Fibroblast of skin of scalp (primary cell): ENCODE measurements at places on chromosomes 1 and 21.
A peak's percentile ranks its signal among the peaks of the same experiment; 100 is the strongest.

GRCh38 chr21:45824546-45825215 is 156.9 kb upstream of the COL6A1 start:
- no peak for DNase-seq

DNA sequence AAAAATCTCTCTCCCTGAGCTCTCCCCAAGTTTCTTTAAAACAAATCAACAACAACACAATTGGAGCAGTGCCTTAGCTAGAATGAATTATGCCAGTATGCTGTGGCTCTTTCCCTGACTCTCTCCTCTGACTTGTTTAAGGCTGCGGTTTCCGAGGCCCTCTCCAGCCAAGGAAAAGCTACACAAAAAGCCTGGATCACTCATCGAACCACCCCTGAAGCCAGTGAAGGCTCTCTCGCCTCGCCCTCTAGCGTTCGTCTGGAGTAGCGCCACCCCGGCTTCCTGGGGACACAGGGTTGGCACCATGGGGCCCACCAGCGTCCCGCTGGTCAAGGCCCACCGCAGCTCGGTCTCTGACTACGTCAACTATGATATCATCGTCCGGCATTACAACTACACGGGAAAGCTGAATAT is 1.9 kb downstream of the S1PR1 start:
- peak; percentile 92 for DNase-seq

DNA sequence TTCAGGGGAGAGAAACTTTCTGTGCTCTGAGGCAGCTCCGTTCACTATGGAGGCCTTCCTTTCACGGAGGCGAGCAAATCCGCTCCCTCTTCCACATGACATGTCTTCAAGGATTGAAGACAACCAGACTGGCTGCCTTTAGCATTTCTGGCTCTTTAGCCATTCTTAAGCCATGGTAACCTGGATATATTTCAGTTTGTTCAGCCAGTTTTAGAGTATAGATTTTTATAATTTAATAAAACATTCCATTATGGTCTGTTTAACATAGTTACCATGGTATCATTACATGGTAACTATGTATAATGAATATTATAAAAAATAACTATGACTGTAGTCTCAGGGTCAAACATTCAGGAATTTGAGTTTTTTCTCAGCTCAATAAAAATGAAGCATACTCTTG is 54.2 kb upstream of the NFIA start:
- DNase-seq: no peak

DNA sequence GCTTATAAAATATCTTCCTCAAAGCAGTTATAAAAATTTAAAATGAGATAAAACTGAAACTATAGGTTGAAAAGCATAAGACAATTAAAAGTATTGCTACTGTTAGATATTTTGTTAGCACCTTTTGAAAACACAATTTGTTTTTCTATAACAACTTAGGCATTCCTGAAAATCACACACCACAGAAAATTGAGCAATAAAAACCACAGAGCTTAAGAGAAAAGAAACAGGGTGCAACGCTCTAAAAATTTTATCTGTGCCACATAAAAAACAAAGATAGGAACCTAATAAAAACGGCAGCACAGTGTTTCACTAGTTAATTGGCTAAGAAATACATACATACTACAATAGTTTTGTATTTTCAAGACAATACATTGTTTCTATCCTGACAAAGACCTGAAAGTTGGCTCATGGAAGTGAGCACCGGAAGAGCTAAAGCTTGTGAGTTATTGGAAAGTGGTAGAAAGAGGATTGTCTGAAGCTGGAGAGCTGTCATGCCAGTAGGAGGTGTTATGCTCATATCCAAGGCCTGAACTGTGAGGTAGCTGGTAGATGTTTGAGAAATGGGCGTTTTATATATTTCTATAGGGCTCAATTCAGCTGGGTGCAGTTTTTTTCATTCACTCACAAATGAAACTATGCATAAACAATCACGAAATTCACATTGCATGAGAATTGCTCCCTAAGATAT is 45.8 kb downstream of the RGS7 start:
- no peak for DNase-seq

DNA sequence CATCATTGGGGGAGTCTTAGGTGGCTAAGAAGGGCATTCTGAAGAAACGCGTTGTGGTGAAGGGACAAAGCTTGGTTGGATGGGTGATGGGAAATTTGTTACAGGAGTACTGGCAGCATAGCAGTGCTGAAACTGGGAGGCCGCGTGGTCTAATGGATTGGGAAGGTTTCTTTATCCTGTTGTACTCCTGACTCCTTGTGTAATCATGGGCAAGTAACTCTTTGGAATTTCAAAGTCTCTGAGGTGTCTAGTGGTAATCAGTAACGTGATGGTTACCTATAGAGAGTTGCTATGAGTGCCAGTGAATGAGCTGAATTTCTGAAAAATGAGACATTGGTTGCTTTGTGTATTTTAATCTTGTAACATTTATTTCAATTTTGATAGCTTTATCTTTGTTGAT is 18.5 kb downstream of the DONSON start:
- no peak for DNase-seq

- no peak for DNase-seq
Measured at GRCh38 chr21:14495075-14495474, 51.0 kb downstream of the SAMSN1 start.

DNA sequence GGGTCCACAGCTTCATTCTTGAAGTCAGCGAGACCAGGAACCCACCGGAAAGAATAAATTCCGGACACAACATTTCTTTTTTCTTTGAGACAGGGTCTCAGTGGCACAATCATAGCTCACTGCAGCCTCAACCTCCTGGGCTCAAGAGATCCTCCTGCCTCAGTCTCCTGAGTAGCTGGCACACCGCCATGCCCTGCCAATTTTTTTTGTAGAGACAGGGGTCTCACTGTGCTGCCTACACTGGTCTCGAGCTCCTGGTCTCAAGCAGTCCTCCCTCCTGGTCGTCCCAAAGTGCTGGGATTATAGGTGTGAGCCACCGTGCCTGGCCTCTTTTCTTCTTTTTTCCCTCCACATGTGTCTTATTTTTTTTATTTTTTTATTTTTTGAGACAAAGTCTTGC is 20.6 kb upstream of the ENO1 start:
- DNase-seq: no peak

DNA sequence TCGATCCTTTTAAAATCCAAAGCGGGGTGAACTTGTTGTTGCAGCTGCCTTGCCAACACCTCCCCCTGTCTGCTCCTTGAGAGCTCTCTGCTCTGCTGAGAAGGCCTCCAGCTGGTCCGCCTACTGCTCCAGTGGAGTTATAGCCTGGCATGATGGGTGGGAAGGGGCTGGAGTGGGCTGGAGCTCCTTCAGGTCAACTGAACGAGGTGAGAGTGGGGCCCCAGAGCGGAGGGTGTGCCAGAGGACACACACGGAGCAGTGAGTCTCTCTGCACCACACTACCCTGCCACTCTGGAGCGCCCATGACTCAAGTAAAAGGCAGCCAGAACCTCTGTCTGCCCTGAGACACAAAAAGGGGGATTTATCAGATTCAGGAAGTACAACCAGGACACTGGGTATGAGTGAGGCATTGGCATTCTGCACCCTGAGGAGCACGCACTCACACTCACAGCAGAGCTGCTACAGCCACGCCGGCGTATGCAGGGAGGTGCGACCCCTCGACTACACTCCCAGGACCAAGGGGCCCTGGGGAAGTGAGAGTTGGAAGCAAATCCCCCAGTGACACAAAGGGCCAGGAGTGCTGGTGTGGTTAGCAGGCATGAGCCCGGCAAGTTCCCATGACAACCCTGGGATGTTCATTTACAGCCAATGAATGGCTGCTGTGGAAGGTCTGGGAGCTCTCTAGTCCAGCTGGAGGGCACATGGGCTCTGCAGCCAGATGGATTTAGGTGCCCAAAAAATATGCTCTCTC is 28.0 kb upstream of the EVA1B start:
- DNase-seq: peak; percentile 93

- DNase-seq: no peak
Measured at GRCh38 chr1:214075999-214076707, 88.4 kb downstream of the PROX1 start.

DNA sequence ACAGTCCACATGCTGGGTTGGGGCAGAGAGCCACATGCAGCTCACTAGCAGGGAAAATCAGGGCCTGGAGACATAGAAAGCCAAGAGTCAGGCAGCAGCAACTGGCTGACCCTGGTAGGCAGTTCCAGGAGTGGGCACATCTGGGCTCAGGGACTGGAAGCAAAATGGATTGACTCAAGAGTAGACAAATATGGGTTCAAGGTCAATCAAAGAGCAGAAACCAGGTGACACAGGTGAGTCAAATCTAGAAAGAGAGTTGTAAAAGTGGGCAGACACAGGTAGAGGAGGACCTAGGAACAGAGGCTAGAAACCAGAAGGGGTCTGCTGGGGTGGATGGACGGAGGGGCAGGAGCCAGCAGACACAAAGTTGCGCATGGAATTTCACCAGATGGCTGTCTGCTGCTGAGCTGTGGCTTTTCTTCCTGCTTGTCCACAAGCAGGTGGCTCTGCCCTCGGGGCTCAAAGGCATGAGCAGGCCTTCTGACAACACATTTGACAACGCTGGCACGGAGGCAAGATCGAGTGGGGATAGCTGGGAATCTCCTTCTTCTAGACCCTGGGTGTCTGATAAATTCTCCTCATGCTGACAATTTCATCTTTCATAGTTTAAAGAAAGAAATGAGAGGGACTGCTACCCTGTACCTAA is 40.8 kb upstream of the IGSF3 start:
- DNase-seq: no peak

DNA sequence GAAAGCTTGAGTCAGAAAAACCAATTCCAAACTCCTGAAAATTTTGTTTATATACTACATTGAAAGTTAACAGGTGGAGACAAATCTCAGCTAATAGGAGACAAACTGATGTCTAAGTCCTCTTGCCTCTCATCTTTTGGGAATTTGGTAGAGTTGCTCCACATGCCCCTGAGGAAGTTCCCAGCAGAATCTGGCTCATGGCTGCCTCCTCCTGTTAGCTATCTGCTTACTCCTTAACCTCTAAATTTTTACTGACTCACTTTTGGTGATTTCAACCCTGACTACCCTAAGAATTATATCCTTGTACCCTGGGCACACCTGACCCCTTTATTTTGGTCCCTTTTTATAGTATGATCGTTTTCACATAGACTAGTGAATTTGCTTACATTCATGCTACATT is 633.7 kb upstream of the USP24 start:
- DNase-seq: peak; percentile 51

DNA sequence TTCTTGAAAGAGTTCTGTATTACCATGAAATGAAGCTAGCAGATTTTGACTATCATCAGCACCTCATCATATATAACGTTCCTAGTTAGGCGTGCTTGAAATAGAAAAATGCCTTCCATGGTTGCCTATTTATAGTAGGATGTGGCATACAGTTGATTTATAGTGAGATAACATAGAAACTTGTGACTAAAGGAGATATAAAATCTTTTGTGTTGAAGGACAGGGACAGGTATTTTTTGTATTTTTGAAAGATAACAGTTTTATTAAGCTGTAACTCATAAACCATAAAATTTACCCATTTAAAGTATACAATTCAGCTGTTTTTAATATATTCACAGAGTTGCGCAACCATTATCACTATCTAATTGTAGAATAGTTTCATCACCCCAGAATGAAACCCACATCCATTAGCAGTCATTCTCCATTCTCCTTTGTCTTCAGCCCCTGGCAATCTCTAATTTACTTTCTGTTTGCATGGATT is 19.3 kb downstream of the SPEN start:
- peak; percentile 42 for DNase-seq

DNA sequence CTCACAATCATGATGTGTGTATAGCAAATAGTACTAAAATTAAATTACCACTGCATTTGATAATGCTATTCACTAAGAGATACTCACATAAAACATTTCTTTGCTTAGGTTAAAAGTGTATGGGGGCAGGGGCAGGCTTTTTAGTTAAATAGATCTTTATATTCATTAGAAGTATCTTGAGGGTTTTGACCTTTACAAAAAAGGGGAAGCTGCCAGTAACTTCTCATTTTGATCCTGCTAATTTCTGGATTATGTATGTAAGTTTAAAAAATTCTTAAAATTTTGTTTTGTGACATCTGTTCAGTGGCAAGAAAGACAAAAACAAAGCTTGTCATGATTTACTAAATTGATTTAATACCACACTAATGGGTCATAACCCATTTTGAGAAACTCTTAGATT is 45.8 kb upstream of the S1PR1 start:
- no peak for DNase-seq

DNA sequence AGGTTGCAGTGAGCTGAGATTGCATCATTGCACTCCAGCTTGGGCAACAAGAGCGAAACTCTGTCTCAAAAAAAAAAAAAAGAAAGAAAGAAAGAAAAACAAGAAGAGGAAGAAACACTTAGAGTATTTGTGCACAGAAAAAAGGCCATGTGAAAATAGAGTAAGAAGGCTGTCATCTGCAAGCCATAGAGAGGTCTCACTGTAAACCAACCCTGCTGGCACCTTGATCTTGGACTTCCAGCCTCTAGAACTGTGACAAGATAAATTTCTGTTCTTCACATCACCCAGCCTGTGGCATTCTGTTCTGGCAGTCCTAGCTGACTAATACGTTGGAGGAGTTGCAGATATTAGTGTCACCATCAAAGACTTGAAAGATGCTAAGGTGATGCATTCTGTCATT is 12.1 kb upstream of the ZDHHC18 start:
- DNase-seq: no peak

- DNase-seq: peak; percentile 63
Measured at GRCh38 chr1:8396083-8396785, 78.3 kb downstream of the SLC45A1 start.

DNA sequence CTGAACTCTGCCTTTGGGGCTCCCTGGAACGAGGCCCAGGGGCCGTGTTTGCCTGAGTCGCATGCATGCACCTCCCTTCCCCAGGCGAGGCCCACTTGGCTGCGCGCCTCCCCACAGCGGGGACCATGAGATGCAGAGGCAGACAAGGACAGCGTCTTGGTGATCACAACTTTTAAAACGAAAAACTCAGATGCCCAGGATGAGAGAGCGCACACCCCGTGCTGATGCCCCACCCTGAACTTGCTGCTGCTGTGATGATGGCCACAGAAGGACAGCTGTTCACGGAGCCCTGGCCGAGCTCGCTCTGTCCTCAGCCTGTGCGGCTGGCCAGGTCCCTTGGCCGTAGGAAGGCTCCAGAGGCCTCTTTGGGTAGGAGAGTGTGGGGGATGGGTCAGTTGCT is 11.4 kb upstream of the PRMT2 start:
- DNase-seq: no peak

DNA sequence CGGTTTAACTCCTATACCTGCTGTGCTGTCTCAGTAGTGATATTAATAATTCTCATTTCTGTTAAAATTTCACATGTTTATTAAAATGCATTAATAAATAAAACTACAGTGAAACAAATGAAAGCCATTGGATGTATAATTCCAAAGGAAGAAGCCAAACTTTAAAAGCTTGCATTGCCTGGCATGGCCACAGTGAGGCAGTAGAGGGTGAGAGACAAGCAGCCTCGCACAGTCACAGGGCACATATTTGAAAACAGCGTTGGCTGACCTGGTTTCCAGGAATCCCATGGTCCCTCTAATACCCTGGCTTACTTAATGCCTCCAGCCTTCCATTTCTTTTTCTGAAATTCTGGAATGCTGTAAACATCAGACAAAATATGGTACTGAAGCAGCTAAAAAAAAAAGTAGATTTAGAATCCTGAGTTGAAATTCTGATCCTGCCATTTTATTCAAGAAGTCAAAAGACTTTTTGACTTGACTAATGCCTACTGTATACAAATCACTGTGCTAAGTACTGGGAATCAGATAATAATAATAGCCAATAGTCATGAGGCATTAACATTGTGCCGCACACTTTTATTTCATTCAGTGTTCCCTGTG is 6.7 kb upstream of the RNASEL start:
- peak; percentile 64 for DNase-seq
